ENCODE measurements at places on chromosomes 3 and 15.
A peak's percentile ranks its signal among the peaks of the same experiment; 100 is the strongest.

- no peak for DNase-seq
Measured at GRCh38 chr3:188956839-188957489, 214.8 kb upstream of the TPRG1 start.

- peak; percentile 62 for DNase-seq
Measured at GRCh38 chr3:72924055-72924454, 36.2 kb downstream of the GXYLT2 start.

DNA sequence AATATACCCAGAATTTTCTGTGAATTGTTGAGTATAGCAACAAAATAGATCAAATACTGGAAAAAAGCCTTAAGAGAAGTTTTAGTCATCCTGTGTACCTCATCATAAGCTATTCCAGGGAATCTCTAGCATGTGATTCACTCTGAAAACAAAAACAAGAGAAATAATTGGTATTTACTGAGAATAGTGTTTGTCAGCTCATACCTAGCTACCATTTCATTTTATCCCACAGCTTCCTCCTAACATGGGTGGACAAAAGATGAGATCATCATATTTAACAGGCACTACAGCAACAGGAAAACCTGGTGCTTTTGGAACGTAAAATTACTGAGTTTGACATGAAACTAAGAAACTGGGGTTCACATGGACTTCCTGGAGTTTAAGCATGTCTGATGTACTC lies 753.5 kb upstream of the NECTIN3 start:
- DNase-seq, result no peak

- no peak for DNase-seq
Measured at GRCh38 chr3:116200956-116201690, 244.2 kb downstream of the LSAMP start.

GRCh38 chr15:63891079-63891767 lies 57.5 kb upstream of the HERC1 start:
- peak; percentile 95 for DNase-seq

DNA sequence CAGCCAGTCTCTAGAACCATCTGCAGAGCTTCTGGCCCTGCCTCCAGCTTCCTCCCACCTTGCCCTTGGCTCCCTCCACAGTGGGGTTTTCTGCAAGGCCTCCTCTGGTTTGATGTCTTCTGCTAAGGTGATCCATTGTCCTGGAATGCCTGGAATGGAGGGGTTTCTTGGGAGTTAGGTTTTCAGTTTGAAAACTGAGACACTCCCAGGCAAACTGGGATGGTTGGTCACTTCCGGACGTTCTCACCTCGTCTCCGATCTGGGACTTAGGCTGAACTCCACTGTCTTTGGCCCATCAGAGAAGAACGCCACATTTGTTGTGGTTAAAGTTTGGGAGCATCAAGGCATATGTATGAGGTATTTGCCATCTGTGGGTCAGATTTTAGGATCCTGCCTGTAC lies 77.4 kb upstream of the KLHL25 start:
- DNase-seq, result no peak

- DNase-seq, result no peak
Measured at GRCh38 chr3:10292505-10293419, at the start of gene GHRL. Gene GHRL, minus strand, starts transcription at chr3:10292947. Its CDS starts 2,767 bp downstream, at chr3:10290180.

DNA sequence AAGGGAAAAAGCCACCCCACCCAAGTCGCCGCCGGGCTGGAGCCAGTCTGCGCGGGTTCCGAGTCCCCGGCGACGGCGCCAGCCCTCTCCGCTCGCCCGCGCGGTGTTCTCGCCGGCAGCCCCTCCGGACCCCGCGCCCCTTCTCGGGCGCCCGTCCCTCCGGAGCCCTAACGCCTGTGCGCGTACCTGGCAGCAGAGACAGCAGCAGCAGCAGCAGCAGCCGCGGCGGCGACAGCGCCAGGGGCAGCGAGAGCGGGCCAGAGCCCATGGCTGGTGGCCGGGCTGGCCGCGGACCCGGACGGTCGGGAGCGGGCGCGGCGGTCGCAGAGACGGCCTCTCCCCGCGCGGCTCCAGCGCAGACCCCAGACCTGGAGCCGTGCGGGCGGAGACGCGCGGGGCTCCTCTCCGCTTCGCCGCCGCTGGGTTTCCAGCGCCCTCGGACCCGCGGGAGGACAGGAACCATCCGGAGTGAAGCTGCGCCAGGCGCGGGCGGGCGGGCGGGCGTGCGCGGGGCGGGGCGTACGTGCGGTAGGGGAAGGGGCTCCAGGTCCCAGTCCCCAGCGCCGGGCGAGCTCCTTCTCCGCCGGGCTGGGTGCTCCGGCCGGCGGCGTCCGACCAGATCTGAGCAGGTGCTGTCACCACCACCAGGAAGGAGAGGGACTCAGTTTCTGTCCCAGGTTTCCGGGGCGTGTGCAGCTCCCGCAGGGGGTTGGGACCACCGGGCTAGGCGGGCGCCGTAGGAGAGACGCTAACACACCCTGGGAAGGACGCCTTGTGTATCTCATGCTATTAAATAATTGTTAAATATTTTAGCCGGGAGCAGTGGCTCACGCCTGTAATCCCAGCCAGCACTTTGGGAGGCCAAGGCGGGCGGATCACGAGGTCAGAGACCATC lies at the start of gene CHRNA3:
CHRNA3 (minus strand) TSS at position 470 of the 895 bp plus-strand sequence; CDS start at position 268, 202 bp downstream.
- peak; percentile 35 for DNase-seq

GRCh38 chr3:41176596-41176995 lies 22.7 kb upstream of the CTNNB1 start:
- DNase-seq, result peak; percentile 34

DNA sequence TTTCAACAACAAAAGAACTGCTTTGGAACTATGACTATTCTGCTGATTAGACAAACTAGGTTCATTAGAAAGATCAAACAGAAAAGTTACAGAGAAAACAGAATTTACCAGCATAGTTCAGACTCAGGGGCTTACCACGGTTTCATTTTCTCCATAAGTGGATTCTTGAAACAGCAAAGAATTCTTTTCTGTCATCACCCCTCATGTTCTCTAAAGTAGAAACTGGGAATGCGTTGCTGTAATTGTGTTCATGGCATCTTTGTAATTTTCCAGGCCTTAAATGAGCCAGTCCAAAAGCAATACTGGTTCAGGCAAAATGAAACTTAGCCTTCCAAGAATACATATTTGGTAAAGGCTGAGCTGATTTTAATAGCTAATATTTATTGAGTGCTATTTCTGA lies 287.8 kb downstream of the CHL1 start:
- no peak for DNase-seq

- no peak for DNase-seq
Measured at GRCh38 chr15:76517910-76518309, 181.3 kb downstream of the ISL2 start.

DNA sequence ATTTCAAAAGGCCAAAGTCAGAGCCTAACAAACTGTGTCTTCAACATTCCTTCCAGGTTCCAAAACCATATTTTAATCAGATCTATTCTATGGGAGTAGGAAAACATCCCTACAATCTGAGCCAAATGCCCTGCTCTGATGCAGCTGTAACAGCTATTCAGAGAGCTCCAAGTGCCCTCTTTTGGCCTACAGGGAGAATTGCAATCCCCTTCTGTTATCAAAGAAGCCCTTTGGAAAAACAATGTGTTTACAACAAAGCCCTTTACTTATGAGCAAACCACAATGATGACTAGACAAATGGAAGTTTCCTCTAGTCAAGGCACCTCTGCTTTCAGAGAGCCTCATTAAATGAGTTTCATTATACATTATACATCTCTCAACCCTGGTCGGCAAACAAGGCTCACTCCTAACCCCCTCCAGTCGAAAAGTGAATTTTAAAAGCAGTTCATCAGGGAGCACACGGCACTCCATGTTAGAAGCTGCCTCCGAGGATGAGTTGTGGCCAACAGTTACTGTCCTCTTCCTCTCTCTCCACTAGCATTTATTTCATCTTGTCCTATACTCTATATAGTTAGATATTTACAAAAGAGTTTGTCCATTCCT lies 42.6 kb upstream of the TMCO5A start:
- peak; percentile 18 for DNase-seq

DNA sequence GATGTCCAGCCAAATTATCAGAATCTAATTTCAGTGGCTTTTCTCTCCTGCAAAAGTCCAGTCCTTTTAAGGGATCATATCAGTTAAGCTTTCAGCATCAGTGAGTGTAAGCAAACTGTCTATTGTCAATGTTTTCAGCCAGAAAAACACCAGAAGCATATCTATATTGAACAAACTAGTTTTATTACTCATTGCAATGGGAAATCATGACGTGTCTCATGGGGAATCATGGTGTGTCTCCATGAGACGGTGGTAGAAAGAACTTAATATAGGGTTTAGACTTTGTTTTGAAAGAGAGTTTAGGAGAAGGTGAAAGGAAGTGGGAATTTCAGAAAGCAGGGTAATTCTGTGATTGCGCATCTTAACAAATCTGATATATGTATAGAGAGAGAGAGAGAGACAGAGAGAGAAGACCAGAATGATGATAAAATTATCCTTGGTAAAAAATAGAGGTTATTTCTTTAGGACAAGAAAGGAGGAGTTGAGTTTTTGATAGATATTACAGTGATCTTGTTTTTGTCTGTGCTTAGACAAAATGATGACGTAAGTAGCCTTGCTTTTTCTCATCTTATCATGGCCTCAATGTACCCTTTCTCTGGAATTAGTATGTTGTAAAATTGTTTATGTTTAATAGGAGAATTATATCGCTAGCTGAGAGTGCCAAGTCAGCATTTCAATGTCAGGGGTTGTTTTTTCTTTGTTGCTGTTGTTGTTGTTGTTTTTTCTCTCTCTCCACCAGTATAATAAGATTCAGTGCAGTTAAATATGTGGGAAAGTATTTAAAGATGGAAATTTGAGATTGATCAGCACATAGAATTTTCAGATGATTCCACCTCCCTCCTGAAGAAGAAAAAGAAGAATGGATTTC lies 129.9 kb upstream of the OSTN start:
- DNase-seq, result no peak

DNA sequence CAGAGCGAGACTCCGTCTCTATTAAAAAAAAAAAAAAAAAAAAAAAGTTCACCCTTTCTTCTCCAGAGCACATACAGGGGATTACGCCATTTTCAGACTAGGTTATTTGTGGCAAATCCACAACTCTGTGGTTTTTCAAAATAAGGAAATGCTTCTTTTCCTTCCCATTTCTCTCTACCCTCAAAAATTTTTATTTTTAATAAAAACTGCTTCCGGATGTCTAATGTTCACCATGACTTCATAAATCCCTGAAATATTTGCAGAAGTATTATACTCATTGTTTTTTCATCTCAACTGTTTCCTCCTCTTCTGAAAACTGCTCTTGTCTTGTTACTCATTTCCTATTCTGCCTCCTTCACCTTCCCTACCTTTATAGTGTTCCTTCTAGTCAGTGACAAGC lies 45.0 kb upstream of the SLC12A8 start:
- DNase-seq, result no peak

DNA sequence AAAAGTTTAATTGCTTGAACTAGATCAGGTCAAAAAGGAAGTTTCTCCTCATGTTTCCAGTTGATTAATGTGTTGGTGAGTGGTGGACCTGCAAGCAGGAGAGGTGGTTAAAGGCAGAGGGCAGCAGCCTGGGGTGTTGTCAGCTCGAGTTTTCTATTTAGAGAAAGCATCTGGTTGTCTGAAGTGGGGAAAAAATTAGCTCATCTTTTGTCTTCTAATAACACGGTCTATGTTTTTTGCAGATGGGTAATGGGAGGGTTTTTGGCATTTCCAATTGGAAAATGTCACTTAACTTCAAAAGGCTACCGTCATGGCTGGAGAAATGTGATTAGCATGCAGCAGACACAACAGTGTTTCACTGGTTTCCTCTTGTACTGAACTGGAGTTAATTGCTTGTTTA lies 122.6 kb downstream of the ITPR1 start:
- DNase-seq, result no peak

DNA sequence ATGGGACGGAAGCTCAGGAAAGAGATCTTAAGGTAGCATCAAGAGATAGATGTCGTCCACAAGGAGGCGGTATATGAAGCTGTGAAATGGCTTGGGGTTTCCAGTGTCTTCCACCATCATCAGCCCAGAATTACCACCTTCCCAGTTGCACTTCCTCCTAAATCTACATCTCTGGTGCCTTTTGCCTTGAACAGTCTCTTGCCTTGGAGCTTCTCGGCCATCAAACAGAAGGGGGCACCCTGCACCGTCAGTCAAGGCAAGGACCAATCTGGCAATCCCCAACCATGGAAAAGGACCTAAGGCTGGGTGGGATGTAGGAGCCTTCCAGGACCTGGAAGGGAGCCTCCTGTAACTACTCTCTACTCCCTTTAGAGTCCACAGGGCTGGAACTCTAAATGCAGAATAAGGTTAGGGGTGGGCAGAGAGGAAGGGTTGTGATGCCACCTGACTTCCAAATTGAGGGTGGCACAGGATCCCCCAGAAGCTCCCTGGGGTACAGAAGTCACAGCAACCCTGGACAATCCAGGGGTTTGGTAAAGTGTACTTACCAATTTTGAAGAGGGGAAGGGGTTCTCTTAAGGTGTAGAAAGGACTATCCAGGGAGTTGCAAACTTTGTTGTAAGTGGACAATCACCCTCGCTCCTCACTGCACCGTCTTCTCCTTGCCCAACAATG lies 1.0 kb upstream of the RYR3 start:
- DNase-seq, result peak; percentile 85

GRCh38 chr3:36680952-36681351 lies 83.4 kb downstream of the DCLK3 start:
- DNase-seq, result peak; percentile 16

- no peak for DNase-seq
Measured at GRCh38 chr3:12653747-12654146, 10.2 kb downstream of the RAF1 start.

DNA sequence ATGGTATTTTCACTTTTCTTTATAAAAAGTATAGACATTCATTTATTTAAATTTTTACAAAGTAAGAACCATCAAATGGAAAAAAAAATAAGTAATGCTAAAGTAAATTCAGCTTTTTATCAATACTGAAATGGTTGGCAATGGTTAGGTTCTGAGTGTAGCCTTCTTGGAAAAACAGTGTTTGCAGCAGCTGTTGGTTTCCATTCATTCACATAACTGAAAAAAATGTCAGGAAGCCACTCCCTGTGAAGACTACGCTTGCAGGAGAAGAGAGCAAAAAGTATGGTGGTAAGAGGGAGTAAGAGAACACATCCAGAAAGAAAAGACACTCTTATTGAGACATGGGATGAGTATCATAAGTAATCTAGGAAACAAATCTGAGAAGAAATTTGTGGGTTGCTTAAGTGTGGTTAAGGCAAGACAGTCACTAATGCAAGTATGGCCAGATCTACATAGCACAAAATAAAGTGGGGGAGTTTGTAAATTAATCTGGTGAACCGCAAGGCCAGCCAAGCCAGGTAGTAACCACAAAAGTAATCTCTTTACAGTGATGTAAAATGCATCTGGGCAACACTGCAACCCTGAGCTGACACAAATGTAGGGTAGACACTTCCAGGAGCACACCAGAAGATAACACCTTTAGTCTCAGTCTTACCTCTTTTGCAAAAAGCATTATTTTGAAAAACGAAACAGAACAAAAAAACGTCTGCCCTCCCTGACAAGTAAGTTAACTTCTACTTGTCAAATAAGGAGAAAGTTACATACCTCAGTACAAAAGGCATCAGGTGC lies 133.7 kb downstream of the IGSF11 start:
- DNase-seq, result no peak

- no peak for DNase-seq
Measured at GRCh38 chr3:171309906-171310359, 150.3 kb downstream of the TNIK start.
